GM12864 (cell line): ENCODE measurements at places on chromosomes 2 and 18.

DNA sequence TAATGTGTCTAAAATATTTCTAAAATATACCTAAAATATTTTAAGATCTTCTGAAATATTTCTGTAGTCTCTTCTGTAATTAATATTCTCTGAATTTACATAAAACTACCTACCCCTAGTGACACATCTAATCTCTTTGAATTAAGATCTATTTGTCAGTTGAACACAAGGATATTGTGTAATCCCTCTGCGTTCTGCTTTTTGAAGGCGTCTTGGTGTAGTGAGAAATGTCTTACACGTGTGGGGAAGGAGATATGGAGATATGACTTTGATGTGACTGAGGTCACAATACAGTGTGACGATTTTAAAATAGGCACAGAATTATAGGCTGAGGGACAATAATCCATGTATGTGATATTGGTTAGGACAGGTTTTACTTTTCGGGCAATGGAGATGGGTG lies 79.8 kb downstream of the DOK6 start:
- no peak for DNase-seq

DNA sequence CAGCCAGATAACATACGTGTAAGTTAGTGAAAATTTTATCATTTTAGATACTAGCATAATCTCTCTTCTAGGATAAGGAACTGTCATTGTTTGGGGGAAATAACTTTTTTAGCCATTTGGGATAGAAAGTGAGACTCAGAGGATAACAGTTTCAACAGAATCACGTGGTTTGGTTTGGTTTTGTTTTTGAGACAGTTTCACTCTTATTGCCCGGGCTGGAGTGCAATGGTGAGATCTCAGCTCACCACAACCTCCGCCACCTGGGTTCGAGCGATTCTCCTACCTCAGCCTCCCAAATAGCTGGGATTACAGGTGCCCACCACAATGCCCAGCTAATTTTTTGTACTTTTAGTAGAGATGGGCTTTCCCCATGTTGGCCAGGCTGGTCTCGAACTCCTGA lies 323.2 kb upstream of the MEIS1 start:
- no peak for DNase-seq

DNA sequence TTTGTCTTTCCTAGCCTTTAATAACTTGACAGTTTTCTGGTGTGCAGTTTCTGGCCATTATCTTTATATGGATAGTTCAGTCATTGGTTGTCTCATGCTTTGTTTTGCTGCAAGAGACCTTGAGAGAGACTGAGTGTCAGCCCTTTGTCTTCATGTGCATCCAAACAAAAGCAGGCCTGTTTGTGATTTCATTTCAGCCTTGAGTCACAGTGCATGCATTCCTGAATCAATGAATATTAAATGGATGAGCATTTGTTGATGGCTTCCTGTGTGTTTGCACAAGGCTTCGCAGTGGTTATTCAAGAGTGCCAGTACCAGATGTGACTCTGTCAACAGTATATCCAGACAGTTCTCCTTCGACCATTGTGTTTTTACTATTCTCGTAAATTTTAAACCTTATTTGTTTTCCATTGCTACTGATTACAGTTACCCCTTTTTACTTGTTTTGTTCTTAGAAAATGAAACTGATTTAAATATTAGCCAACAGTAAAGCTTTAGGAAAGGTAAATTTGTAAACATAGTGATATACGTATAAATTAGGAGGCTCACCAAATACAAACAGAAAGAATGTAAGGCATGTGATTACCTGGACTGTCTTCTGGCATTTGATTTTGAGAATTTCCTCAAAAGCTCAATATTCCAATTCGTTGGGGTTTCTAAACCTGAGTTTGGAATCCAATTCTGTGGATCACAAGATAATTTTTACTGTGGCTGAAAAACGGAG lies 319.8 kb downstream of the CTNNA2 start:
- DNase-seq: no peak

DNA sequence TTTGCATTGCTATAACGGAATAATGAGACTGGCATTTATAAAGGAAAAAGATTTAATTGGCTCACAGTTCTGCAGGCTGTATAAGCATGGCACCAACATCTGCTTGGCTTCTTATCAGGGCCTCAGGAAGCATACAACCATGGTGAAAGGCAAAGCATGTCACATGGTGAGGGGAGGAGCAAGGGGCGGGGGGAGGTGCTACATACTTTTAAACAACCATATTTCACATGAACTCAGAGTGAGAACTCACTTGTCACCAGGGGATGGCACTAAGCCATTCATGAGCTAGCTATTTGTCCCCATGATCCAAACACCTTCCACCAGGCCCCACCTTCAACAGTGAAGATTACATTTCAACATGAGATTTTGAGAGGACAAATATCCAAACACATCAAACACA lies 188.7 kb downstream of the MBD5 start:
- no peak for DNase-seq

GRCh38 chr2:10209406-10209935 lies 86.9 kb downstream of the RRM2 start:
- no peak for DNase-seq

- no peak for DNase-seq
These were observed 5.2 kb upstream of the RSAD2 start for GRCh38 chr2:6872394-6872793.

GRCh38 chr2:8215159-8215863 lies 466.5 kb upstream of the ID2 start:
- DNase-seq: no peak

DNA sequence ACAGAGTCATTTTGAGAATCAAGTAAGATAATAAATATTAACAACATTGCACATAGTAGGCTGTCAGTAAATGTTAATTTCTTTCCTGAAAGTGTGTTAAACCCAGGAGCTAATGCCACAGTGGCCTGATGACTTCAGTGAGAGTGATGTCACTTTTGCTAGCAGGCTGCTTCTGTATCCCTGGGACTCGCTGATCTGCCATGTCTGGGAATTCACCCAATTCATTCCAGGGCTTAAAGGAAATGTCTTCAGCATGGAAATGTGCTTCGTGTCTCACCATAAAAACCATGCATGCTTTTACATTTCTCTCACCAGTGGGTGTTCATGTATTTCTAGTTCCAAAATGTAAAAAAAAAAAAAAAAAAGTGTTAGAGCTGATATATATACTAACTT lies 56.8 kb upstream of the MAPRE3 start:
- no peak for DNase-seq

- no peak for DNase-seq
These were observed 65.1 kb downstream of the CRIM1 start for GRCh38 chr2:36420569-36421181.

DNA sequence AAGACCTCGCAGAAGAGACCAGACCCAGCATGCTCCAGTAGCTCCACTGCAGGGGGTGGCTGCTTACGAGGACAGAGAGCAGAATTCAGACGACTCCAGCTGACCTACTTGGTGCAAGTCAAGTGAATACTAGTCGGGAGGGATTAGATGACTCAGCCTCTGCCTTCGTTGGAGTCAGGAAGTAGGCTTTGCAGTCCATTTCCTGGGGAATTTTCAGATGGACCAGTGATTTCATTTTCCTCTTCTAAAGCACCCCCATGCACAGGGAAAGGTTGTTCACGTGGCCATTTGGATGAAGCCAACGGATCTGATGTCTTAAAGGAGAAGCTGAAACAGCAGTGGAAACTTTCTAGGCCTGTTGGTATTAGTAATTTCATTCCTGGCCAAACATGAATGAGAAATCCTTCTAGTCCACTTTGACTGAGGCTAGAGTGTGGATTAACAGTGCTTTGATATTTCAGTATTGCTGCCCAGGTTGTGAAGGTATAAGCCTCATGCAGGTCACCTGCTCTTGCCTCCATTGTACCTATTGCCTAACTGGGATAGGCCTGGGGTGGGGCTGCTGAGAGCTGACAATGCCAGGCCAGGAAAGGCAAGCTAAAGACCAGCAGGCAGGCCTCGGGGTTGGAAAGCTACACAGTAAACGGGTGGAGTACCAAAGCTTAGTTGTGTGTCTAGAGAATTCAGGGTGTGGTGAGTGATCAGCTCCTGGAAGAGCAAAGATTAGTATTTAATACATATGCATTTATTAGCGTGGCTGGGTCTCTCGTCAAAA lies 117.6 kb upstream of the FOSL2 start:
- DNase-seq: peak; percentile 24
